Fibroblast of skin of right biceps (primary cell): ENCODE measurements at places on chromosomes 2 and 18.
A peak's percentile ranks its signal among the peaks of the same experiment; 100 is the strongest.

- DNase-seq, result no peak
These were observed 30.7 kb upstream of the TXNDC2 start for GRCh38 chr18:9854801-9855676.

DNA sequence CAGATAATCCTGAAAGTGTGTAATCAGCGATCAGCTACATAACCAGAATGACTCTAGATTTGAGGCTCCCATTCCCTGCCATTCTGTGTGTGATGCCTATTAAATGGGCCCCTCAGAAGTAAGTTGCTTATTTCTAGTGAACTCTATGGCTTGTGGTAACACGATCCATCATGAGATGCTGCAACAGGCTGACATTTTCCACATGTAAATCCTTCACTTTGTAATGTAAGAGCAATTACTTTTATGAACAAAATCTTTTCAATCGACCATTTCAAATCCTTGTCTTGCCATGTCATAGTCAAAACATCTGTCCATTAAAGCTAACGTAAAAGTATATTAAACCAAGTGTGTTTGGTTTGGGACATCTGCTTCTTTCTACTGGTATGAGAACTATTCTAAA lies 175.9 kb upstream of the ETAA1 start:
- peak; percentile 34 for DNase-seq

GRCh38 chr2:239600650-239601049 lies 199.8 kb upstream of the HDAC4 start:
- DNase-seq, result no peak

DNA sequence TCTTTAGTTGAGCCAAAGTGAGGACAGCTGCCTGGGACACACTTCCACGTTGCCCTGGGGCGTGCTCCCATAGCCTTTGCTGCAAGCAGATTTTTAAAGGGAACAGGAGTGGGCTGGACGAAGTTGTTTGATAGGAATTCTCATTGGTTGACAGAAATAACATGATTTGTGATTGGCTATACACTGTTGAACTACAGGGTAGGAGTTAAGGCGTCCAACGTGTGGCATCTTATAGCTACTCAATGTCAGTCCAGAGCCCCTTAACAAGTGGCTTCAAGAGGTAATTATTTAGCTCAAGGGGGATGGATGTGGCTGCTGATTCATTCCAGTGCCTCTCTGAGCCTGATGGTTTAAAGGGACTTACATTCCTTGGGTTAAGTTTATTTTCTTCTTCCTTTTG lies 65.5 kb downstream of the ACAA2 start:
- DNase-seq, result peak; percentile 57

- DNase-seq, result no peak
These were observed 43.4 kb downstream of the MRO start for GRCh38 chr18:50776383-50776782.

GRCh38 chr18:49846718-49847470 lies 33.6 kb upstream of the ACAA2 start:
- no peak for DNase-seq
